Stimulated activated CD4-positive, alpha-beta T cell treated with anti-CD3 and anti-CD28 coated beads, Interleukin-1b, Interleukin-23, amount 100 ng/mL, for 1 hour (primary cell): ENCODE measurements at places on chromosomes 2 and 18.

DNA sequence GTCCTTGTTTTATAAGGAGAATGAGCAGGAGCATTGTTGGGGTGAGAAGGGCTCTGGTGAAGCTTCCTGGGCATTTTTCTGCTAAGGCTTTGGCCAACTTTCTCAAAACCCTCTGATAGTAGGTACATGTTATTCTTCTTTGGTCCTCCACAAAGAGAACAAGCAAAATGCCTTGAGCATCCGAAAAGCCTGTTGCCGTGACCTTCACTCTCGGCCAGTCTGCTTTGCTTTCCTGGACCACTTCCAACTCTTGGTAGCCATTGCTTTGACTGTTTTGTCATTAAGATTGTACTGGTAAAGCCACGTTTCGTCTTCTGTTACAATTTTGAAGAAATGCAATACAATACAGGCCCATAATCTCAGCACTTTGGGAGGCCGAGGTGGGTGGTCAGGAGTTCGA lies 27.4 kb upstream of the ALLC start:
- no peak for DNase-seq

DNA sequence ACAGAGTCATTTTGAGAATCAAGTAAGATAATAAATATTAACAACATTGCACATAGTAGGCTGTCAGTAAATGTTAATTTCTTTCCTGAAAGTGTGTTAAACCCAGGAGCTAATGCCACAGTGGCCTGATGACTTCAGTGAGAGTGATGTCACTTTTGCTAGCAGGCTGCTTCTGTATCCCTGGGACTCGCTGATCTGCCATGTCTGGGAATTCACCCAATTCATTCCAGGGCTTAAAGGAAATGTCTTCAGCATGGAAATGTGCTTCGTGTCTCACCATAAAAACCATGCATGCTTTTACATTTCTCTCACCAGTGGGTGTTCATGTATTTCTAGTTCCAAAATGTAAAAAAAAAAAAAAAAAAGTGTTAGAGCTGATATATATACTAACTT lies 56.8 kb upstream of the MAPRE3 start:
- no peak for DNase-seq

GRCh38 chr2:143513081-143513480 lies 383.9 kb downstream of the ARHGAP15 start:
- DNase-seq, result no peak

DNA sequence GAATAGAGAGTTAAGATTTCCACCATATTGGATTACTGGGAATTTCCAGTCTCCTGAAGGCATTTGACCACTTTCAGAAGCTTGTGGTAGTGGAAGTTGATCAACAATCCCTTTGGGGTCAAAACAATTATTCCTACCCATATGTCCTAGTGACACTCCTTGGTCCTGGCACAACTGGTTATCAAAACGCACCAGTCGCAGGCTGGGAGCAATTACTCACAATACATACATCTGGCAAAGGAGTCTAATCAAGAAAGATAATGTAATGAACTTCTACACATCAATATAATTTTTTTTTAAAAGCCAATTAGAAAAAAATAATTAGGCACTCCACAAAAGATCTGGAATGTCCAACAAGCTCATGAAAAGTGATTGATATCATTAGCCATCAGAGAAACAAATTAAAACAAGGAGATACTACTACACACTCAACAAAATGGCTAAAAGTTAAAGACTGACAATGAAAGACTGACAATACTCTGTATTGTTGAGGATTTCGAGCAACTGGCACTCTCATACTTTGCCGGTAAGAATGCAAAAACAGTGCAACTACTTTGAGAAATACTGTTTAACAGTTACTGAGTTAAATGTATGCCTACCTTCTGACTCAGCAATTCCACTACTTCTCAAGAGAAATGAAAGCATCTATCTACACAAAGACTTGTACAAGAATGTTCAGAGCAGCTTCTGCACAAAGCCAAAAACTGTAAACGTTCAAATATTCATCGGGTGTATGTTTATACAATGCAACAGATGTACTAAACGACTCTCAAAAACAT lies 2.0 kb downstream of the INO80C start:
- DNase-seq, result no peak

DNA sequence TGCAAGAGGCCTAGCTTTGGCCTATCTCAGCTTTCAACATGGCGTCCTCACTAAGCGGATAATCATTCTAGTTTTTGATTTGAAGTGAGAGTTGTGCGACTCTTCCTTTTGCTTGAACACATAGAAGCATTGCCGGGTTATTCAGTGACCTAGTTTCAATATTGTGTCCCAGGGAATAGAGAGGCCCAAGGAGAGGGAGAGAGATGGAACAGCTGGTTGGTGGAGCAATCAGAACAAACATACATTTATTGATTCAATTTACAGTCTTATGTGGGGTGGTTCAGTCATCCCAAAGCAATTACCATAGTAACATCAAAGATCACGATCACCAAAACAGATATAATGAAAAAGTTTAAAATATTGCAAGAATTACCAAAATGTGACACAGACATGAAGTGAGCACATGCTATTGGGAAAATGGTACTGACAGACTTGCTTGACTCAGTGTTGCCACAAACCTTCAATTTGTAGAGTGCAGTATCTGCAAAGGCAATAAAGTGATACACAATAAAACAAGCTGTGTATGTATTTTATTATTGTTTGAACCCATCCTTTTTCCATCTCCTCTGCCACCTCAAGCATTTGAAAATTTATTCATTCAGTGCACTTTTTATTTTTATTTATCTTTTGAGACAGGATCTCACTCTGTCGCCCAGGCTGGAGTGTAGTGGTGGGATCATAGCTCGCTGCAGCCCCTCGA lies 30.2 kb downstream of the COPS7B start:
- no peak for DNase-seq

GRCh38 chr2:183000846-183001245 lies 37.4 kb downstream of the NCKAP1 start:
- no peak for DNase-seq

GRCh38 chr18:11496526-11497172 lies 112.7 kb upstream of the SLC35G4 start:
- DNase-seq, result no peak

- no peak for DNase-seq
These were observed 3.3 kb downstream of the SEMA4C start for GRCh38 chr2:96866586-96866985.
